ENCODE measurements at places on chromosomes 16 and 17.

GRCh38 chr17:41530062-41531048, 2.2 kb upstream of the KRT19 start:
- DNase-seq = no peak

DNA sequence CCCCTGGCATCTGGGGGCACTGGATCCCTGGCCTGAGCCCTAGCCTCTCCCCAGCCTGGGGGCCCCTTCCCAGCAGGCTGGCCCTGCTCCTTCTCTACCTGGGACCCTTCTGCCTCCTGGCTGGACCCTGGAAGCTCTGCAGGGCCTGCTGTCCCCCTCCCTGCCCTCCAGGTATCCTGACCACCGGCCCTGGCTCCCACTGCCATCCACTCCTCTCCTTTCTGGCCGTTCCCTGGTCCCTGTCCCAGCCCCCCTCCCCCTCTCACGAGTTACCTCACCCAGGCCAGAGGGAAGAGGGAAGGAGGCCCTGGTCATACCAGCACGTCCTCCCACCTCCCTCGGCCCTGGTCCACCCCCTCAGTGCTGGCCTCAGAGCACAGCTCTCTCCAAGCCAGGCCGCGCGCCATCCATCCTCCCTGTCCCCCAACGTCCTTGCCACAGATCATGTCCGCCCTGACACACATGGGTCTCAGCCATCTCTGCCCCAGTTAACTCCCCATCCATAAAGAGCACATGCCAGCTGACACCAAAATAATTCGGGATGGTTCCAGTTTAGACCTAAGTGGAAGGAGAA, 13.5 kb downstream of the STH start:
- DNase-seq = no peak

DNA sequence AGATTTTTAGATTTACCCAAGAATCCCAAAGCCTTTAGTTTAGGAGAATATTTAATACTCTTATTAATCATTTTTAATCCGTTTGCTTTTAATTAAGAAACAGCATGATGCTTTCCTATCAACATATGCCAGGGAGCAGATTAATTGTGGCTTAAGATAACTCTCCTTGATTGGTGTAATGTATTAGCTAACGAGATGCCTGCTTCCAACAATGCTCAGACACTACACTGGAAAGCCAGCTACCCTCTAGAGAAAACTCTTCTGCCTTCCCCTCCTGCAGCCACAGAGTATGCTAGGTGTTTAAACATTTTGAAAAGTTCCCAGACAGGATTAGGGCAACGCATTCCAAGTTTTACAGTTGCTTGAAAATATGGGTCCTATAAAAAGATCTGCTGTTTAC, 142.2 kb downstream of the AATF start:
- DNase-seq = no peak

DNA sequence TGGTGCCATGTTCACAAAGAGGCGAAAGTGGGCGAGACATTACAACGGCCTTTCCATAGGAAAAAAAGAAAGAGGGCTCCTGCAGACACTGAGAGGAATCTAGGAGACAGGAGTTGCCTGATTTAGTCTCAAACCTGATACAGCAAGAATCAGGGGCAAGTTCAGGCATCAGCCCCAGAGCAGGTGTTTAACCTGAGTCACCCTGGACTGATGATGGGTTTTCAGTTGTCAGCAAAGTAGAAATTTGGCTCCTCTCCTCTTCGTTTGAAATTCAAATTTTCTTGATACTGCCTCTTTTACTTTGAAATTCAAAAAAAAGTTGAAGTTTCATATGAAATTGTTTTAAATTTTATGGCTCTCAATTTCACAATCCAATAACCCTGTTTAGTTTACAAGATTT, 189.5 kb downstream of the ABCC12 start:
- no peak for DNase-seq

GRCh38 chr16:85935974-85936760, 37.2 kb downstream of the IRF8 start:
- peak; percentile 82 for DNase-seq

- DNase-seq = peak; percentile 47
These were observed 3.8 kb downstream of the MARF1 start for GRCh38 chr16:15639061-15639568.

Data from activated CD4-positive, alpha-beta T cell treated with anti-CD3 and anti-CD28 coated beads, Interleukin-2, amount 50 U/mL, for 16 hours (primary cell).